Fibroblast of skin of abdomen (primary cell): ENCODE measurements at places on chromosomes 11 and 22.

DNA sequence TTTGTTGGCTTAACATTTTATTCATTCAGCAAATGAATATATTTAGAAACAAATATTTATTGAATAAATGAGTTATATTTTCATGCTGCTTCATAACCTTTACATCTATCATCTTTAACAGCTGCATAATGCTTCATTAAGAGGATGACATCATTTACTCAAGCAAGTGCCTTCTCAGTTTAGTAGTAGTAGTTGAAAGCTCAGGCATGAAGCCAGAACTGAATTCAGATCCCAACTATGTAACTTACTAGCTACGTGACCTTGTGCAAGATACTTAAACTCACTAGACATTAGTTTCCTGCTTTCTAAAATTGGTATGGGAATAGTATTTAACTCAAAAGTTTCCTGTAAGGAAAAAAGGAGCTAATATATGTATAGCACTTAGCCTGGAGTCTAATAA lies 90.3 kb downstream of the TMPRSS5 start:
- peak; percentile 46 for DNase-seq

DNA sequence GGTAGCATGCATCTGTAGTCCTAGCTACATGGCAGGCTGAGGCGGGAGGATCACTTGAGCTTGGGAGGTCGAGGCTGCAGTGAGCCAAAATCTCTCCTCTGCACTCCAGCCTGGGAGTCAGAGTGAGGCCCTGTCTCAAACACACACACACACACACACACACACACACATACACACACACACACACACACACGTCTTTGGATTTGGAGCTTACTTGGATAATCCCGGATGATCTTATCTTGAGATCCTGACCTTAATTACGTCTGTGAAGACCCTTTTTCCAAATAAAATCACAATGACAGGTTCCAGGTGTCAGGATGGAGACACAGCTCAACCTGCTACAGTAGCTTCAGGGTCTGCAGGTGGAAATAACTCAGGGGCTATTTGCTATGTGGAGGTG lies 1.1 kb downstream of the UPB1 start:
- no peak for DNase-seq

DNA sequence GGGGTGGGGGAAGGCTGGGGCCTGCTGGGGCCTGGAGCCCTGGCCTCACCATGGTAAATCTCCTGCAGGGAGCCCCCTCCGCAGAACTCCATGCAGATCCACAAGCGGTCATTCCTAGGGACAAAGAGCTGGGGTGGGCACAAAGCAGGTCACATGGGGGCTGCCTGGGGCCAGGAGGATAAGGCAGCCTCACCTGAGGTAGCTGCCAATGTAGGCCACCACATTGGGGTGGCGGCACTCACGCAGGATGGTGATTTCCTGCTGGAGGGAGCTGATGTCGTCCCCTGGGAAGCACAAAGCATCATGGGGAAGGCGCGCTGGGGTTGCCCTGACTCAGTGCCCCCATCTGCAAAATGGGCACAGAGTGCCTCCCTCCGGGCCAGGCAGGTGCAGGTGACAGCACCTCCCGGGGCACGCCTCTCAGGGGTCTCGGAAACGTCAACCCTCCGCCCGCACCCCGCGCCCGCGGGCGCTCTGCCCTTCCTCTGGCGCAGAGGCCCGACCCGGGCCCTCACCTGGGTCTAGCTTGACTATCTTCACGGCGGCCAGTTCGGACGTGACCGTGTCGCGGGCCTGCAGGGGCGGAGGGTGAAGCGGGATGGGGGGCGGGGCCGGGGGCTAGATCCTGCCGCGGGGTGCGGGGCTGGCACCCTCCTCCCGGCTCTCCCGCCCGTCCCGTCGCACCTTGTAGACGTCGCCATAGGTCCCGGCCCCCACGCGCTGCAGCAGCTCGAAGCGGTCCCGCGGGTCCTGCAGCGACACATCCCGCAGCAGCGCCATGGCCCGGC lies 450 bp downstream of the MAP4K2 start:
- DNase-seq = no peak

DNA sequence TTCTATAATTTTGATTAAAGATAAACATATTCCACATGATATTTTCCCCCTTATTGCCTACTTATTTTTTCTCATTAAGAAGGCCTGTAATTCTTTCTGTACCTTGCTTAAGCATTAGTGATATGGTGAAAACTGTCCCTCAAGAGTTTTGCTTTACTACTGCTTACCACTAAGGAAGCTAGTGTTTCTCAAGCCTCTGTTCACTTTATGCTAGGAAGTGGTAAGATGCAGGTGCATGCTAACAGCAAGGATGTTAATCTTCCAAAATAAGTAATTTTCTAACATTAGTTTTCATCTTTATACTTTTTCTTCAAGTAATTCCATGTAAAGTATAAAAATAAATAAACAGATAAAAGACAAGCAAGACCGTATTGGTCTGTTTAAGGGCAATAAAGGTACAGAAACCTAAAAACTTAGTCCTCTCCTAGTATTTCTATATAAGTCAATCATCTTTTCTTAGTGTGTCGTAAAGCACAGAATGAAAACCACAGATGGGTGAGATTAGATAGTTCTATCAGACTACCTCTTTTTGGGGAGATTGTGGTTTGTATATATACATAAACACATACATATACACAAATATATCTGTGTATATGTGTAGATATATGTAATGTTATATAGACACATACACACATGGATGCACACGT lies 731.0 kb upstream of the CNTN5 start:
- no peak for DNase-seq

- no peak for DNase-seq
Observed at GRCh38 chr11:133503236-133503635, 29.1 kb downstream of the OPCML start.

DNA sequence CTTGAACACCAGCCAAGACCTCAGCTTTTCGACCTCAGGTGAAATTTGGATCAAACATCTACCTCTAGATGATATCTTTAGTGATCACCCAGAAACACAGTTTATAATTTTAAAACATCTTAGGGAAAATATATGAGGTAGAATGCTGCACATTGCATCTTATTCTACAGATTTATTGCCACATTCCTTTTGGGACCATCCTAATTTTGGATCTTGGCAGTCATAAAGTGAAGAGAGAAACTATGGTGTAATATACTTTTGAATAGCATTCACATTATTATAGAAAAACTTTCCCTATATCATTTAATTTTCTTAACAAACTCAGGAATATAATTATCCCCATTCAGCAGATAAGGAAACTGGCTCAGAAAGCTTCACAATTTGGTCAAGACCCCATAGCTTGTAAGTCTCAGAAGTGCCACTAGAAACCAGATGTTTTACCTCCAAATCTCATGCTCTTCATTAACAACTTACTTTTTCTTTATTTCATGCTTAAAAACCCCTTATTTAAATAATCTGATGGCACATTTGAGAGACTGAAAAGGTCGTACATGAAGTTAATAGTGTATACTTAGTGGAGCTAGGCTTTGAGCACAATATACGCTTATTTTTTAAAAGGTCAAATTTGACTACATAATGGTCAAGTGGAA lies 199.2 kb upstream of the CTSC start:
- DNase-seq = no peak

GRCh38 chr11:128662960-128663359 lies 30.9 kb upstream of the FLI1 start:
- DNase-seq = no peak

GRCh38 chr11:44309478-44310205 lies at the start of gene ALX4:
Gene ALX4 (minus strand): TSS chr11:44310139. CDS start chr11:44310062, 77 bp downstream.
- DNase-seq = peak; percentile 44

- DNase-seq = no peak
Observed at GRCh38 chr22:49971232-49972162, 10.9 kb downstream of the PIM3 start.

DNA sequence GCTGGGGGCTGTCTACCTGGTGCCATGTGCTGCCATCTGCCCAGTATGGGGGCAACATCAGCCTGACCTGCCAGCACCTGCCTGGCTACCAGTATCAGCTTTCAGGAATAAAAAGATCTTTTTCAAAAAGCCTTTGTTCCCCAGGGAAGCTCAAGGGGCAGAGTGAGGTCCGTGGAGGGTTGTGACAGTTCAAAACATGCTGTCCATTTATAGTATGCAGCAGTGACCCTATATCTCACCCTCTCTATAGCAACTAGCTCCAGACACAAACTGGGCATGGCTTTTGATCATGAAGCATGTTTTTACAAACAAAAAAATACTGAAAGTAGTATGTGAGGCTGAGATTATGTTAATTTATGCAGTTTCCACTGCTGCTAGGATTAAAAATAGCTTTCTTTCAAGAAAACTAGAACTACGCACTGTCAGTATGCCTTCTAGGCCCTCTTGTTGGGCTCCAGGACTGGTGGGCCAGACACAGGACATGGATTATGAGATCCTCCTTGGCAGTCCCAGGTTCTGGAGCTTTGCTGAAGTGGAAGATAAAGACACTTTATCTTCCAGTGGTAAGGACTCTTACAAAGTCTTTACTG lies 23.4 kb downstream of the NAV2 start:
- no peak for DNase-seq

GRCh38 chr11:73866586-73866996 lies 10.1 kb downstream of the COA4 start:
- DNase-seq = peak; percentile 89

DNA sequence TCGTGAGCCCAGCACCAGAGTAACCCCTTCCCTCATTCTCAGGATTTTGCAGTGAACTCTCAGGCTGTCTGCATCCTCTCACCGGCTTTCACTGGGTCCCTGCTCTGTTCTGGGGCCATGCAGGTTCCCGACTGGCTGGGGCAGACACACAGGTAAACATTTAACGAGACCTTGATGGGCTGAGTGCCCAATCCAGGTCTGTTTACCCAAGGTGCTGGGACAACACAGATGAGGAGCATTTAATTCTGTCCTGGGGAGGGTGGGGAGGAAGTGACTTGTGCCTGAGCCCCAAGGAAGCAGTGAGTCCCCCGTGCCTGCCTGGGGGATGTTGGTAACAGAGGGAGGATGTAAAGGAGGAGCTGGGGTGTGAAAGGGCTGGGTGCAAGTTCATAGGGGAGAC lies 4.4 kb downstream of the BIK start:
- DNase-seq = no peak

GRCh38 chr22:29994943-29995342 lies 85.3 kb upstream of the HORMAD2 start:
- DNase-seq = peak; percentile 38

DNA sequence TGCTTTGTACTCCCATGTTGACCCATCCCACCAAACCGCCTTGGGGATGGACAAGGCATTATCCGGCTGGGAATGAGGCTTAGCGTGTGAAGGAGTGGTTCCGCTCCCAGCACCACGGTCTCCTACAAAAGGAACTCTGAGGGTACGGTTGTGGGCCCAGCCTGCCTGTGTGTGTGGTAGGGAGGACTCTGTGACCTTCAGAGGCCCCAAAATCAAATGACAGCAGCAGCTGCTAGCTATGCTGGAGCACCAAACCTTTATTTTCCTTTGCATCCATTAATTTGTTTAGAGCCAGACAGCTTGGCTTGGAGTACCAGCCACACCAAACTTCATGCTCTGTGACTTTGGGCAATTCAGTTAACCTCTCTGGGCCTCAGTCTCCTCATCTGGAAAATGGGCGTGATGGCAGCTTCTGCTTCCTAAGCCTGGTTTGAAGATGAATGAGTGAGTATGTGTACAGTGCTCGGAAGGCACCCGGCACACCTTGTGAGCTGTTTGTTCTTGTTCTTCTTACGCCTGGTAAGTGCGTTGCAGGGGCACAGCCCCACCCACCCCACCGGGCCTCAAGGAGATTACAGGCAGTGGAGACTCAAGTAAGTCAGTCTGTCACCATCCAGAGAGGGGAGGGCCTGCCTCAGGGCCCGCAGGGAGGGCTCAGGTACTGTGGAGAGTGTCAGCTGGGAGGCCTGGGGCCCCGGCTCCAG lies 25.3 kb downstream of the MB start:
- no peak for DNase-seq

DNA sequence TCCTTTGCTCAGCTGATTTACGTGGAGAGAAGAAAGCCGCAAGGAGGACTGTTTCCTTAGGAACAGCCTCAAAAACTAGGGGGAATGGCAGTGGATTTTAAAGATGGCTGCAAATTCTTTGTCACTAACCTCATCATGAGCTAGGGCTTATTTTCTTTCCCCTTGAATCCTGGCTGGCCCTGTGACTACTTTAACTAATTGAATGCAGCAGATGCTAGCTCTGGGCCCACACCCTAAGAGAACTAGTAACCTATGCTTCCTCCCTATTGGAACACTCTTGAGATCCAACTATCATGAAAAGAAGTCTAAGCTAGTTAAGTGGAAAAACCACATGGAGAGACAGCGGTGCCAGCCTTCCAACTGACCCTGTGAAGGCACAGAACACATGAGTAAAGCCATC lies 421.3 kb upstream of the NARS2 start:
- no peak for DNase-seq

- no peak for DNase-seq
Observed at GRCh38 chr11:80596291-80596810, 1155.5 kb upstream of the TENM4 start.

- peak; percentile 49 for DNase-seq
Observed at GRCh38 chr11:60915248-60915914, 1.4 kb downstream of the TMEM109 start.

GRCh38 chr11:46519351-46519750 lies 74.5 kb downstream of the AMBRA1 start:
- DNase-seq = no peak

GRCh38 chr11:130474637-130475400 lies 26.4 kb downstream of the ADAMTS15 start:
- no peak for DNase-seq
